ENCODE measurements at places on chromosomes 3 and 15.

DNA sequence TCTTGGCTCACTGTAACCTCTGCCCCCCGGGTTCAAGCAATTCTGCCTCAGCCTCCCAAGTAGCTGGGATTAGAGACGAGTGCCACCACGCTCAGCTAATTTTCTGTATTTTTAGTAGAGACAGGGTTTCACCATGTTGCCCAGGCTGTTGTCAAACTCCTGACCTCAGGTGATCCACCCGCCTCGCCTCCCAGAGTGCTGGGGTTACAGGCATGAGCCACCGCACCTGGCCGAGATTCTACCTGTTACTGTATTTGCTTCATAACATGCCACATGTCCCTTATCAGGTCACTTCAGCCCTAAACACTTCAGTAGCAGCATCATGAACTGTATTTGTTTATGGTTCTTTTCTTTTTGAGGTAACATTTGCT is 7.5 kb upstream of the LCTL start:
- DNase-seq = no peak

GRCh38 chr15:71646767-71647486 is 163.4 kb upstream of the NR2E3 start:
- no peak for DNase-seq

GRCh38 chr3:140344082-140344454 is 333.8 kb upstream of the TRIM42 start:
- no peak for DNase-seq

- no peak for DNase-seq
Measured at GRCh38 chr15:33639456-33639855, 328.7 kb downstream of the RYR3 start.

GRCh38 chr3:124206225-124207055 is 214.5 kb upstream of the ROPN1 start:
- no peak for DNase-seq

DNA sequence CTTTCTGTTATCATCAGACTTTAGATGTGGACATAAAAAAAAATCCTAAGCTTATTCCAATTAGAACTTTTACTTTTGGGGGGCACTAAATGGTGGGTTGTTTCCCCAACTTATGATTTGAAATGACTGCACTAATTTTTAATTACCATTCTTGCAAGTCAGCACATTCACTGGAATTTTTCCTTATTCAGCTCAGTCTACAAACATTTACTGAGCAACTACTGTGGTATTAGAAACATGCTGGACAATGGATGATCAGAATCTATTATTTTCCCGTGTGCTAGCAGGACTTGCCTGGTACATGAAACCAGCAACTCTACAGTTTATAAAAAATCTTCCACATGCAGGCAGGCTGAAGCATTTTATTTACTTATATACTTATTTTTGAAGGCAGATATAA is 273.6 kb downstream of the FOXP1 start:
- no peak for DNase-seq

DNA sequence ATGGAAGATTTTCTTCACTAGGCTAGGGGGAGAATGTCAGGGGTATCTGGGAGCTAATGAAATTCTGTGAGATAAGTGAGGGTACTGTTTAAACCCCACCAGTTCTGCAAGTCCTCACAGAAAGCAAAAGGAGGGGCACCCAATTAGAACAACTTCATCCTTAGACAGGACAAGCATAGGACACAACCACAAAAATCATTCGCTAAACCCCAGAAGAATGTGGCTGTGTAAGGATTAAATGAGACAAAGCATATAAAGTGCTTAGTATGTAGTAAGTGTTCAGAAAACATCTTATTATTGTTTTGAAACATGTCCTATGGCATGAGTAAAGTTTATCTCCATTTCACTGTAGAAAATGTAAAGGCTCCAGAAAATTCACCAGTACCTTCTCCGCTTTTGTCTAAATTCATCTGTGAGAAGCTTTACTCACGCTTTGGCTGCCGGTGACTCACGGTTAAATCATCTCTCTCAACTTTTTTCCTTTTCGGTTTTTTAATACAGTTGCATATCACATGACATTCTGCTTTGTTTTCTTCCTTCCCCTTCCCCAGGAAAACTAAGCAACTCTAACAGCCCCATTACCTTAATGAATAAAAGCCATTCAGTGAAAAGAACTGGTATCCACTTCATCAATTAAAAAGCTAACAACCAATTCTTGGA is 1.7 kb downstream of the CLRN1 start:
- DNase-seq = no peak

DNA sequence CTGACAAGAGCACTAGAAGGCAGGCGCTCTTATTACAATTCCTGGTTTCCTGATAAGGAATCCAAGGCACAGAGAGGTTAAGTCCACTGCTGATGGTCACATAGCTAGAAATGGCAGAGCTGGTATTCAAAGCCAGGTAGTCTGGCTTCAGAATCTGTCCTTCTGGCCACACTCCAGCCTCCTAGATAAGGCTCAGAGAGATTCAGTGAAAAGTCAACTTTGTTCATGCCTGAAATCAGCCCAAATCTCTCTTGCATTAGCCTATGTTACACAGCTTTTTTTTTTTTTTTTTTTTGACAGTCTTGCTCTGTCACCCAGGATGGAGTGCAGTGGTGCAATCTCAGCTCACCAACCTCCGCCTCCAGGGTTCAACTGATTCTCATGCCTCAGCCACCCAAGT is 21.1 kb upstream of the CMTM8 start:
- DNase-seq = no peak

DNA sequence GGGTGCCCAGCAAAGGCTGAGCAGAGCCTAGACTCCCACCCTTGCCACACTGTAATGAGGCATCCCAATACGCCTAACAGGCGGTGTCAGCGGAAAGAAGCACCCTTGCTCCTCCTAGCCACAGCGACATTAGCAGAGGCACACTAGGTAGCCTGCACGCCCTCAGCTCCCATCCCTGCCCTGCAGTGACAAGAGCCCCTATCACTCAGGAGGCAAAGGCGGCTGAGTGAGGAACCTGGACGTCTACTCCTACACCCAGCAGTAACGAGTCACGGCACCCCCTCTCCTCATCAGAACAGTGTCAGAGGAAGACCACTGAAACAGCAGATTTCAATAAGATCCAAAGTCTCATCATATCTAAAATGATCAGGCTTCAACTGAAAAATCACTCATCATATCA is 12.0 kb upstream of the MAP6D1 start:
- no peak for DNase-seq

- DNase-seq = no peak
Measured at GRCh38 chr3:31133541-31133940, 239.1 kb upstream of the GADL1 start.

- DNase-seq = no peak
Measured at GRCh38 chr3:30934208-30934550, 39.7 kb upstream of the GADL1 start.

DNA sequence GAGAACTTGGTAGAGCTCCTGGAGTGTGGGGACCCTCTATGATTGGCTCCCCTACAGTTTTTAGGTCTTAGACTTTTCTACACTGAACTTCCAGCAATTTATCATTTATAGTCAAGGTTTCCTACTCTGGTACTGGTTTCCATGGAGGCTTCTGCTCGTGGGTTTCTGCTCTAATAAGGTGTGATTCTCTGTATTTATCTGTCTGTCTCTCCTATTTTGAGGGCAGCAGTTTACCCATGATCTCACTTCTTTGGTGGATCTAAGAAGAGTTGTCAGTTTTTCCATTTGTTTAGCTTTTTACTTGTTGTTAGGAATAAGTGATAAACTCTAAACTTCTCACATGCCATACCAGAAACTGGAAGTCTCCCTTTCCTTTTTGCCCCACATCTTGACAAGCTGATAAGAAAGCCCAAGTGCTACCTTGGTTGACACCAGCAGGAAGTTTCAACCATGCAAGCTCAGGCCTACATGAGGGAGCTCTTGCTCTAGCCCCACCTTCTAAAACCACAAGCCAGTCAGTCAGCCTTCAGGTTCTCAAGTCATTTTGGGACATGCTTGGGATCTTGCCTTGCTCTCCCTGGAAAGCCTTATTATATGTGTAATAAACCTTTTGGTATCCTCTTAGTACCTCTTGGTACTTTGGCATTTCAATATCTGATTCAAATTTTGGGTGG is 10.0 kb downstream of the TIMMDC1 start:
- DNase-seq = no peak

DNA sequence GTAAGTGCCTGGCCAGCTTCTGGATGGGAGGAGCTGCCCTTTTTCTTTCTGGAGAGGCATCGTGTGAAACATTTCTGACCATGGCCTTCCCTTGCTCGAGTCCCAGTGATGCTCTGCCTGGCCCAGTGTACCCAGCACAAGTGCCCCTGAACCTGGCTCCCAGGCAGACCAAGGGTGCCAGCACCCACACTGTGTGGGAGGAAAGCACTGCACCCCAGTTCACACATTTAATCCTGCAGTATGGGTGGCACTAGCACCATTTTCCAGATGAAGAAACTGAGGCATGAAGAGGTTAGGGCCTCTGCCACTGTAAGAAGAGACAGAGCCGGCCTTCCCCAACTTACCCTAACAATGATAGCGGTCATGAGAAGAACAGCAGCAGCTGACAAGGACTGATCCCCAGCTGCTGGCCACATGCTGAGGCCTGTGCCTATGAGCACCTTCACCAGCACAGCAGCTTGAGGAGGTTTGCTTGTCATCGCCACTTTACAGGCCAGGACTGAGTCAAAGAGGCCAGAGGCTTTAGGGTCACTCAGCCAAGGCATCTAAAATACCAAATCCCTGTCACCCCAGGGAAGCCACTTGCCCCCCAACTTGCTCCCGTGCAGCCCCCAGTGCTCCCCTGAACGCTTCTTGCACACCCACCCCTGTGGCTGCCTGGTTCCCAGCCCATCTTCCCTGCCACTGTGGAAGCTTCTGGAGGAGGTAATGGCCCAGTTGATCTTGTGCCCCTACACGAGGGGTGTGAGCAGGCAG is 15.0 kb downstream of the PRR23E start:
- DNase-seq = no peak

DNA sequence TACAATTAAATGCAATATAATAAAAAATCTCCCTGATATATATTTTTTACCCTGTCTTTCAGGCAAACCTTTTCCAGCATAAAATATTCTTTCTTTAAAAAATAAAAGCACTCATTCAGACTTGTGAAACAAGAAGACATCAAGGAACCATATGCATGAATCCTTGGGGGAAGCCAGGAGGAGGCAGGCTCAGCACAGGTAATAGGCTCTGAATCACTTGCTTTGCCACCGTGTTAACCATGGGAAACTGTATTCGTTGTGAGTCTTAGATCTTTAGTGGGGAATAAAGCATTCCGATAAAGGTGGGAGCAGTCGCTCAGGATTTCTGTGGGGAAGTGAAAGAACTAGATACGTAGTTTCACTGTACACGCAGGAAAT is 42.4 kb downstream of the FBN1 start:
- DNase-seq = no peak

- no peak for DNase-seq
Measured at GRCh38 chr3:145191543-145191942, 969.4 kb downstream of the PLOD2 start.

GRCh38 chr3:125148836-125149235 is 63.7 kb downstream of the SLC12A8 start:
- no peak for DNase-seq

DNA sequence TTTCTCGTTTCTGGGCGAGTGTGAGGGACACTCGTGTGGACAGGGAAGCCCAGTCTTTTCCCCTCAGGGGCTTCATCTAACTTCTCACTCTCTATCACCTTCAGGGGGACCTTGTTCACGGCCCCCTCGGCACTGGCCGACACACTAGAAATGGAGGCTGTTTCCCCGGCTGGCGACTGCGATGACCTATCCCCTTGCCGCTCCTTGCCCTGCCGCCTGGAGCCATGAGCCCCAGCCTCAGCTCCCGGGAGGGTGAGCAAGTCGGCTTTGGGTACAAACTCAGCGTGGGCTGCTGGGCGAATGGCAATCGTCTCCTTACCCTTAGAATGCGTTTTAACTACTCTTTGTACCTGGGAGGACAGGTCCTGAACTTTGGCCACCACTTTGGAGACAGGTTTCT is 41.0 kb downstream of the FMN1 start:
- no peak for DNase-seq

DNA sequence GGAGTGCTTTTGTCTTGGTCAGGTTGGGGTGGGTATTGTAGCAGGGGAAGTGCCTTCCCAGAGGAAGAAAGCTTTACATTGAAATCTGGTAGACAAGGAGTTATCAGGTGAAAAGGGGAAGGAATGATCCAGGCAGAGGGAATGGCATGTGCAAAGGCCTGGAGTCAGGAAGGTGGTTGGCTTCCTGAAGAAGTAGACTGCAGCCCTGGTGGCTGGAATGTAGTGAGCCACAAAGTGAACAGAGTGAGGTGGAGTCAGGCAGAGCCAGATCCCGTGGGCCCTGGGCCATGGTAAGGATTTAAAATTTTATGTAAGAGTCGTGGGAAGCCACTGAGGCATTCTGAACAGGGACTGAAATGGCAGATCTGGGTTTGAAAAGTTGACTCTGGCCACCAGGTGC is 58.3 kb downstream of the RAB11A start:
- DNase-seq = no peak

DNA sequence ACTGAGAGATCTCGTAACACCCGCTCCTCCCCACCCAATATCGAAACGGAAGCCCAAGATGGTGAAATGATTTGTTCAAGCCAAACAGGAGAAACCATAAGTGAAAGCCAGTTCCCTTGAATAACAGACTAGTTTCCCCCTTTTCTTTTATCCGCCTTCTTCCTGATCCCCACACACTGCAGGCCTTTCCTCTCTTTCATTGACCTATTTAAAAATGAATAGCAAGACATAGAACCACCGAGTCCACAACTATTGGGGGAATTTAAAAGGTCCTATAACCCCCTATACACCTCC is 382 bp upstream of the COX17 start:
- DNase-seq = no peak

GRCh38 chr15:92580933-92581445 is 74.6 kb downstream of the FAM174B start:
- DNase-seq = no peak

DNA sequence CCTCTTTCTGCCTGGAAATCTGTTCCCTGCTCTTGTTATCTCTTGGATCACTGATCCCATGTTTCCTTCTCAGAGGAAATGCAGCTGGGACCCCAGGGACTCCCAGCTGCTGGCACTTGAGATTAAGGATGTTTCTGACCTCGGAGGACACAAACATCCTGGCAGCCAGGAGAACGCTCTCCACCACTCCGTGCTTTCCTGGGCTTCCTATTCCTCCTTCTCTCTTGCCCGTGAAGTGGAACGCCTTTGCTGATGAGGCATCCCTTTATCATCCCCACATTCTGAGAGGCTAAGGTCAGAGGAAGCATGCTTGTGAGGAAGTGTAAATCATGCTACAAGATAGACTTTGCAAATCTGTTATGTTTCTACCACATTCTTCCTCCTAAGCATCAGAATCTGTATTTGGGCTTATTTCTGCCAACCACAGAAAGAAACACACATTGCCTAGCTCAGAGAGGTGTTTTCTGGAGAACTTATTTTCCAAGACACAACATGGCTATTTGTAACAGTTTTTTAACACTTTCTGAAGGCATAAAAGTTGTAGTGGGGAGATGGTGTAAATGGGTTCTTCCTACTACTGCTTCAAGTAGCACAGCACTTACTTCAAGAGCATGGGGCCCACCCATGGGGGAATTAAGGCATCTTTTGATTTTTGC is 25.6 kb upstream of the LDHAL6B start:
- no peak for DNase-seq

- no peak for DNase-seq
Measured at GRCh38 chr15:73965758-73966113, 26.4 kb downstream of the STOML1 start.

GRCh38 chr3:190526787-190527762 is 13.2 kb downstream of the IL1RAP start:
- DNase-seq = no peak

All from stimulated activated CD8-positive, alpha-beta memory T cell treated with anti-CD3 and anti-CD28 coated beads, Interleukin-7, amount 100 ng/mL, for 4 hours (primary cell).